Suprapubic skin (tissue), 4 donors: ENCODE measurements at places on chromosomes 6 and 20.

DNA sequence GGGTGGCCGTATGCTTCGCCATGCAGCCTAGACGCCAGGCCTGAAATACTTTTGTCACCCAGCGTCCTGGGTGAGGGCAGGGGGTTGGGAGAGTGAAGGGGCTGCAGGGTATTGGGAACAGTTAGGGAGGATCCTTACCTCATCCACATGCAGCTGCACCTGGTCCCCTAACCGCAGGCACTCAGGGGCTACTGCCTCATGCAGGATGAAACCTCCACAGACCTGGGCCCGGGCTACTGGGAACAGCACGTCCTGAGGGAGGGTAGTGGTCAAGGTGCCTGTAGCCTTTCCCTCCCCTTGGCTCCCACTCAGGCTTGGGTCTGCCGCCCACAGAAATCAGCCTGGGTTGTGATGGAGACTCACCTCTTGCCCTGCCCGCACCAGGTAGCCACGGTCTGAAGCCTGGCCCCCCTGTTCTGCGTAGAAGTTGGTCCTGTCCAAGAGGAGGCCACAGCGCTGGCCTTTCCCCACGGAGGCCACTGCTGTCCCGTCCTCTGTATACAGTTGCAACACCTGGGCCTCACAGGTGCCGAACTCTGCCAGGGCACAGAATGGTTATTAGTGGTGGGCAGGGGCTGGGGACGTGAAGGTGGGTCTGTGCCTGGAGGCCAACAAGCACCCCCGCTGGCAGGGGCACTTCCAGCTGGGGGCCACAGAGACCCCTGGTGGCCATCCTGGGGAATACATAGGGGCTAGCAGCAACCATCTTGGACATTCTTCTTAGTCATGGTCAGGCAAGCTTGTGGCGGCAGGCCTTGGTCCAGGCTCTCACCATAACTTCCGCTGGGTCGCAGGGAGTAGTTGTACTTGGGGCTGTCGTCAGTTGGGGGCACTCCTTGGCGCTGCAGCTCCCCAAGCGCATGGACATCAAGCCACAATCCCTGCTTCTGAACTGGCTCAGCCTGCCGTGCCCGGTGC lies 8.6 kb downstream of the AARS2 start:
- DNase-seq = no peak

DNA sequence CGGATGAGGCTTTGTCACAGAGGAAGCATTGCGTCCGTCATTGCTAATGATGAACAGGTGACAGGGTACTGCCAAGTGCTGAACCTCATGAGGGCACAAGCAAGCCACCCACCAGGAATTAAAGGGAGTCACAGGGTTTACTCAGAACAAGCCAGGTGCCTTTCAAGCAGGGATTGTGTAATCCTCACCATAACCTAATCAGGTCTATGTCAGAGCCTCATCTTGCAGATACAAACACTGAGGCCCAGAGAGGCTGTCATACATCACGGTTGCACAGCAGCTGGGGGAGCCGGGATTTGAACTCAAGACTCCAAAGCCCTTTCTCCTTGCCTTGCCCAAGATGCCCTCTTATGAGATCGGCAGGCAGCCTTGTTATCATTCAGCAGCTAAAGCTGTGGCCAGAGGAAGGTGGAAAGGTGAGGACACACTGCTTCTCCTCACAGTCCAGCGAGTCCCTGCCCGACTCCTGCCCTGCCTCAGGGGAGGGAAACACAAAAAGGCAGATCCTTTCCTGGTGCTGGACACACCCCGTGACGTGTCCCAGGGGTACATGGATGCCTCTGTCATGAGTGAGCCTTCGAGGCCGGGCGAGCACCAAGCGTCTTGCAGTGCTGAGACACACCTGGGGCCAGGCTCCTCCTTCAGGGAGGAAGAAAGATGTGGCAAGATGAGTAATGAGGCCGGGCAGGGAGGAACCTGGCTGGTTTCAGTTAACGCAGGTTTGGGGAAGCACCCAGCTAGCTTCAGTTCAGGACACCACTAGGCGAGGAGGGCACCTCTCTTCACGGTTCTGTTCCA lies 214.9 kb downstream of the LY86 start:
- DNase-seq = no peak

DNA sequence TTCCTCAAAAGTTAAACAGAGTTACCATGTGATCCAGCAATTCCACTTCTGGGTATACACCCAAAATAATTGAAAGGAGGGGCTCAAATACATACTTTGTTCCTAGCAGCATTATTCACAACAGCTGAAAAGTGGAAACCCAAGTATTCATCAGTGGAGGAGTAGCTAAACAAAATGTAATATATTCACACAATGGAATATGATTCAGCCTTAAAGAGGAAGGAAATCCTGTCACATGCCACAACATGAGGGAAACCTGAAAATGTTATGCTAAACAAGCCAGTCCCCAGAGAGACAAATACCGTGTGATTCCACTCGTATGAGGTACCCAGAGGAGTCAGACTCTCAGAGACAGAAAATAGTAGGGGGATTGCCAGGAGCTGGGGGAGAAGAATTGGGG lies 44.5 kb downstream of the PXDC1 start:
- DNase-seq = no peak

GRCh38 chr6:18034798-18035202 lies 47.4 kb upstream of the KIF13A start:
- DNase-seq = no peak

DNA sequence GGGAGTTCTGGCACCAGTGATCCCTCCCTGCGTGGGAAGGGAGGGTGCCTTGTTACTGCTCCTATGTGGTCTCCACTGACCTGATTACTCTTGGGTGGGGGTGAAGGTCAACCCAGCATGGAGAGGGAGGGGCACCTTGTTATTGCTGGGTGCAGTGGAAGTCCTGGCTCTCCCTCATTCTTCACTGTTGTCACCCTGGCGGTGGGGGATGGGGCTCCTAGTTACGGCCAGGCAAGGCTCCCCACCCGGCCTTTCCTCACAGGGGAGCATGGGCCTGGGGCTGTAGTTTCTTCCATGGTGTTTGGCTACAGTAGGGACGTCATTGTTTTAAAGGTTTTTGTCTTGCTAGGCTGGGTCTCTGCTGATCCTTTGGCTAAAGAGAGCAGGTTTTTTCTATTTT lies 40.8 kb downstream of the PACSIN1 start:
- DNase-seq = no peak

DNA sequence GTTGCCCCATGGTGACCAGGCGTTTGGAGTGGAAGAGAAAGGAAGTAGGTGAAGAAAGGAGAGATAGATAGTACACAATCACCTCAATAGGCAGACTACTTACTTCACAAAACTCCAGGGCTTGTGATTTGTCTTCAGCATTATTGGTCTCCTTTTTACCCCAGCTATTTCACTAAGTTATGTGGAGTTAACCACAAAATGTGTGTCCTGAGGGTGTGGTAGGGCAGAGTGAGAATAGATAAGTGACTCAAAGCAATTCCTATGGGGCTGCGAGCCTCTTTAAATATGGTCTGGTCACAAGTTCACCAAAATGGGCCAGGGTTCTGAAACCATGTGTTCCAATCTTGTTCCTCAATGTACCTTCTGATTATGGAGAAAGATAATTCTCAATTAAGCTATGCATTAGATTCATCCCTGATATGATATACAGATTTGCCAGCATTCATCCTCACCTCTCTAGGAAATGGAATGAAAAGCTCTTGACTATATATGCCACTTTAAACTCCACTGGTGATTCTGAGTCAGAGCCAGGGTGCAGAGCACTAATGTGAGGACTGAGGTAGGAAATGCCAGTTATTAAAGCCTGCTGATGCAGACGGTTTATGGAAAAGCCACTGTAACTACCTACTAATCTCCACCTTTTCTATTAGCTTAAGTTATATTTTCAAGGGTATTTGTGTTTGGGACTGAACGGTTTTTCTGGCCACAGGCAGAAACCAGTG lies 310.6 kb upstream of the MANEA start:
- DNase-seq = no peak

- DNase-seq = no peak
Measured at GRCh38 chr6:72619883-72620696, 1.8 kb upstream of the KCNQ5 start.

DNA sequence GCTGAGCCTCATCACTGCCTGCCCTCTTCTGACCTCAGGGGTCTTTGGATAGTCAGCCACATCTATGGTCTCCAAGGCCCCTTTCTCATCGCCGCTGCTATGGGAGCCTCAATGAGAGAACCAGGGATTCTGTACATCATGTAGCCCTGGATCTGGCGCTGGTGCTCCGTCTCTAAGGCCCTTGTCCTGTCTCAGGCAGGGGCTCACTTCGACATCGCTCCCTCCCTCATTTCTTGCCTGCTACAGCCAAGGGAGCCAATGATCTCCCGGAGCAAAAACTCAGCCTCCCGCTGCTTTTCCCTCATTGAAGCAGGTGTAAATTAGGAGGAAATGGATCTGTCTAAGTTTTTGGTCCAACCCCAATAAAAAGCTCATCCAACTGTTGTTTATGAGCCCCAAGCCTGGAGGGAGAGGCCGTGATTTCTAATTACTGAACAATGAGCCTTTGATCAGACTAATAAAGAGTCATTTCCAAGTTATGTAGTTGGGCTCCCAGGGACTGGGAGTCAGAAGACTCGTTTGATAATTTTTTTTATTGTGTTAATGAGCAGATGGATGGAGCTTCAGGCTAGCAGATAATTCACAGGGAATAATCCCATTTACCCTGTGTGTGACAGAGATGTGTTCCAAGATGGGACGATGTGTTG lies 30.9 kb downstream of the LBP start:
- DNase-seq = peak; percentile 63

- peak; percentile 92 for DNase-seq
Measured at GRCh38 chr6:32970413-32971241, 2.2 kb downstream of the BRD2 start.

DNA sequence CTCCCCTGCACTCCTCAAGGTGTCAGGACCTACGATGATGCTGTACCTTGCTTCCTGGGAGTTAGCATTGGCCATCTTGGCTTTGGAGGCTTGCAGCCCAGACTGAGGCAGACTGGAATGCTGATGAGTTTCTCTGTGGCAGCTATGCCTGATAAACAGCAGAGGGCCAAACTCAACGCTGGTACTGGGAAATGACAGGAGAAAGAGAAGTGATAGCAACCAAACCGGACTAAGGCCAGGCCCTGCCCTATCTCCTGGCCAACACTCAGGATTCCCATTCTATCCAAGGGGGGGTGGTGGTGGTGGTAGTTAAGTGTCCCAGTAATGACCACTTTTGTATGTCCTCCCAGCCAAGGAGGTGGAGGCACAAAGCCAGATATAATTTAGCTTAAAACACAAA lies 90.0 kb upstream of the DTNBP1 start:
- no peak for DNase-seq

- no peak for DNase-seq
Measured at GRCh38 chr6:167098825-167099225, 24.1 kb upstream of the CCR6 start.

- DNase-seq = no peak
Measured at GRCh38 chr6:45566882-45567281, 189.1 kb upstream of the SUPT3H start.

DNA sequence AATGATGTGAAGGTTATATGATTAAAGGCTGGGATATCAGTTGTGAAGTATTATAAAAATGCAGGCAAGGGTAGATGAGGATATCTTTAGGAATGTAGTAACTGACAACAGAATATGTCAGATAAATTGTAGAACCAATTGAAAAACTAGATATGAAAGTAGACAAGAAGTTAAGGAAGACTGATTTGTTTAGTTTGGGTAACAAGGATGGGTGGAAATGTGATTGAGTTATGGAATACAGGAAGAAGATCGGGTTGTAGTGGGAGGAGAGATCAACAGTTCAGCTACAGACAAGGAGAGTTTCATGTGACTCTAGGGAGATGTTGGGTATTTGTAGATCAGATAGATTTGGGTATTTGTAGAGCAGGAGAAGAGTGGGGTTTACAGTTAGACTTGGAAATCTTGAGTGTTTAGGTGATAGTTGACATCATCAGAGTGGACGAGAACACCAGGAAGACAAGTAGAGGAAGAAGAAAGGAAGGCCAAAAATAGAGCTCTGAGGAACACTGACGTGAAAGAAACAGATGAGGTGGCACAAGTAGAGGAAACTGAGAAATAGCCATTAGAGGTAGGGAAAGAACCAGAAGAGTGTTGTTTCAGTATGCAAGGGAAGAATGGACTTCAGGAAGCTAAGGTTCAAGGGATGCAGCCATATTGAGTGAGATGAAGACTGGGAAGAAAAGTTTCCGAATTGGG lies 12.1 kb upstream of the TSPYL1 start:
- DNase-seq = no peak

GRCh38 chr6:21005816-21006570 lies 471.7 kb downstream of the CDKAL1 start:
- no peak for DNase-seq

DNA sequence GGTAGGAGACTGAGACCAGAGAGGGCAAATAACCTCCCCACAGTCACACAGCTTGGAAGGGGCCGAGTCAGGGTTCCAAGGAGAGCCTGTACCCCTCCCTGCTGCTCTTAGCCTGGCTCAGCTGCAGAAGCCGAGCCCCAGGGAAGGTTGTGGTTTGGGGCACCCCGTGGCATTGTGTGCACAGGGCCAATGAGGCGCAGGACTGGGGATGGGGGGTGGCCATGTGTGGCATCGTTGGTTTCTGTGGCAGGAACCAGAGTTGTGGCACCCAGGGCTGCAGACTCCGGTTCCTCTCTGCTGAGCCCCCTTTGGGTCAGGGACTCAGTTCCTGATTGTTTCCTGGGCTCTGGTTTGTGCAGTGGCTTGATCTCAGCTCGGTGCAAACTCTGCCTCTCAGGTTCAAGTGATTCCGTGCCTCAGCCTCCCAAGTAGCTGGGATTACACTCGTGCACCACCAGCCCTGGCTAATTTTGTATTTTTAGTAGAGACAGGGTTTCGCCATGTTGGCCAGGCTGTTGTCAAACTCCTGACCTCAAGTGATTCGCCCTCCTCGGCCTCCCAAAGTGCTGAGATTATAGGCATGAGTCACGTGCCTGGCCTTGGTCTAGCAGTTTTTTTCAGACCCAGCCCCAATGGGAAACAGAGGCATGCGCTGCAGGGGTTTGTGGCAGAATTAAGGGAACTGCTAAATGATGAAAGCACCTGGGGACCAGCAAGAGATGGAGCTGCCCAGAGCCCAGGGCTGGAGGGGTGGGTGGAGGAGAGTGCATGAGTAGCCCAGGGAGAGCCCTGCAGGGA lies 221.0 kb upstream of the SULF2 start:
- no peak for DNase-seq

GRCh38 chr20:45410887-45411286 lies 2.8 kb downstream of the DBNDD2 start:
- DNase-seq = no peak

GRCh38 chr6:157398151-157398550 lies 17.2 kb downstream of the ZDHHC14 start:
- no peak for DNase-seq

- no peak for DNase-seq
Measured at GRCh38 chr6:114033606-114034005, 62.7 kb upstream of the HDAC2 start.

DNA sequence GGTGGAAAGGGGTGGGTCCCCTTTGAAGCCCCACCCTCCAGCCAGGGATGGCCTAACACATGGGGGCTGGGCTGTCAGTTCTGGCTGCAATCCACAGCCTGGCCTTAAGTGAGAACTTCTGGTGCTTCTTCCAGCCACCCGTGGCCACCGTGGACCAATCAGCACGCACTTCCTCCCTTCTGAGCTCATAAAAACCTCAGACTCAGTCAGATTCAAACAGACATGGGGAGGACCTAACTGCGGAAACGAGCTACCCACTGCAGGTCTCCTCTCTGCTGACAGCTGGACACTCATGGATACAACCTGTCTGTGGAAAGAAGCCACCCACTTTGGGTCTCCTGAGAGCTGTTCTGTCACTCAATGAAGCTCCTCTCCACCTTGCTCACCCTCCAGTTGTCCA lies 20.4 kb upstream of the ZNF391 start:
- DNase-seq = no peak
